NCI-H748 treated with DMSO at 0.1 percent for 48 hours (cell line): ENCODE measurements at places on chromosomes 1 and 21.

DNA sequence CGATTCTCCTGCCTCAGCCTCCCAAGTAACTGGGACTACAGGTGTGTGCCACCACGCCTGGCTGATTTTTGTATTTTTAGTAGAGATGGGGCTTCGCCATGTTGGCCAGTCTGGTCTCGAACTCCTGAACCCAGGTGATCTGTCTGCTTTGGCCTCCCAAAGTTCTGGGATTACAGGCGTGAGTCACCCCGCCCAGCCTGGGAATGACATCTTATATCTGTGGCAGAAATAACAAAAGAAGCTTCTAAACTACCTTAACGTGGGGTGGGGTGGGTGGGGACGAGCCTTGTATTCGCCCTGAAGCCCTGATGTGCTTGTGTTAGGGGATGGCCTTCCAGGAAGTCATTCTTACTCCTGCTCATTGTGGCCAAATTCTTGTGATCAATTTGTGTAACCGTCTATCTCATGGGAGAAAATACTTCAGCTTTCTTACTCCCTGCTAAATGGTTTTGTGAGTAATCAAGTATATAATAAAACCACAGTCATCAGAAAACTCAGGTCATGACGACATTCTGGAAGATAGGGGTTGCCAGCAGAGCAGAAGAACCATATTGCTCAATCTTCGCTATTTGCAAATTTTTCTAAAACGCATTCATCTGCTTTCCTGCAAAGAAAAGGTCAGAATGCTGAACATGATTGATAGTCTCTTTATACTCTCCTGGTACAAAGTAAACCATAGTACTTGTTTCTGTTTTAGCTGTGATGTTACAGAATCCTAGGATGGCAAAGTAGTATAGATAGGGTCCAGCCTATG lies 63.2 kb downstream of the DIRAS3 start:
- DNase-seq = no peak

GRCh38 chr1:24878045-24878444 lies 52.0 kb downstream of the RUNX3 start:
- no peak for DNase-seq

- DNase-seq = no peak
Measured at GRCh38 chr21:39208624-39209333, 25.5 kb upstream of the PSMG1 start.

DNA sequence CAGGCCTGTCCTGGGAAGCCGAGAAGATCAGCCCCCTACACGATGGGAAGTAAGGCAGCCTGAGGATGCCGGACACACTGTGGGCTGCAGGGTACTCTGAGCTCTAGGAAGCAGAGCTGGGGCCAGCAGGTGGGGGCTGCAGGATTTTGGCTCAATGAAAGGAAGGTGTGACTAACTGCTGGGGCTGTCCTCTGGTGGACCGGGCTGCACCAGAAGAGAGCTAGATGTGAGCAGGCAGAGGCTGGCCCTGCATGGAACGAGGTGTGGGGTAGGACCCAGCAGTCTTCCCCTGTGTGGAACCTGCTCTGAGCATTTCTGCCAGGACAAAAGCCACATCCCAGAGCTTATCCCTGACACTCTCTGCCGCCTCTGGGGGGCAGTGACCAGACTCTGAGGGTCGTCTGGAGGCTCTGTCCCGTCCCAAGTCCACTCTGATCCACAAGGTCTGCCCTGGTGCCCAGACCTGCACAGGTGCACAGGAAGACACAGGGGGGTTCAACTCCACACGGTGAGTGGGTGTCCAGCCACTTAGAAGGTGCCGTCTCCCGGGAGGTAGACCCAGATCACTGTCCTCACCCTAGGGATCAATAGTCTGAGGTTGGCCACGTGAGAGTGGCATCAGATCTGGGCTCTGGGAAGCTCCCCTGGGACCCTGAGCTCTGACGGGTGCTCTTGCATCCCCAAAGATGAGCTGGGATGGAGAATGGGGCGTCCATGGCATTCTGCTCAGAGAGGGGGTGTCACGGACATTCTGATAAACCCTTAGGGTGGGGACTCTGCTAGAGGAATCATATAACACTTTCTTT lies 187.6 kb upstream of the VAMP3 start:
- no peak for DNase-seq

GRCh38 chr1:29364101-29364678 lies 127.9 kb downstream of the PTPRU start:
- no peak for DNase-seq

- DNase-seq = no peak
Measured at GRCh38 chr1:225700164-225700821, 47.4 kb upstream of the ENAH start.

GRCh38 chr1:178168536-178168935 lies 74.6 kb downstream of the RASAL2 start:
- no peak for DNase-seq

- no peak for DNase-seq
Measured at GRCh38 chr1:234769986-234770795, 160.2 kb upstream of the IRF2BP2 start.

DNA sequence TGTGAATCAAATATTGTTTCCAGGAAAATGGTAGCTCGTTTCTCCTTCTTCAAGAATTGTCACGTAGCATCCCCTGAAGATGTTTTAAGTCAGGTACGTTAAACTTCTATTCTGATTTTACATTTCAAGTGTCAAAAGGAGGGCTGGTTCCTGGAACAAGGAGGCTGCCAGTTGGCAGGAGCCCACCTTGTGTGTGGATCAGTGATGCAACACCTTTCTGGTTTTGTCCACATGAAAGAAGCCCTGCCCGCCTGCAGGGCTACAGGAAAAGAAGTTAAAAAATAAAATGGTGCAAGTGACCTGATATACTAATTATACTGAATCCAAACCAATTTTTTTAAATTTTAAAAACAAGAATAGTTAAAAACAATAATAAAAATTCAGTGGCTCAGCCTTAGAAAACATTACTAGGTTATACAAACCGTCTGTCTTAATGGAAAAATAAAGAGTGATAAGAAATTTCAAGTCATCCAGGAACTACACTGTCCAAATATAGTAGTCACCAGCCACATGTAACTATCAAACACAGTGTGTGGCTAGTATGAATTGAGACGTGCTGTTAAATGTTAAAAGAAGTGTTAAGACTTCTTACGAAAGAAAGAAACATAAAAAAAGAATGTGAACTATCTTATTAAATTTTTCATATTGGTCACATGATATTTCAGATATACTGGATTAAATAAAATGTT lies 123.1 kb downstream of the APP start:
- no peak for DNase-seq

- DNase-seq = no peak
Measured at GRCh38 chr1:46503421-46503820, 13.8 kb downstream of the DMBX1 start.

- no peak for DNase-seq
Measured at GRCh38 chr1:232974971-232975370, 24.6 kb downstream of the NTPCR start.

DNA sequence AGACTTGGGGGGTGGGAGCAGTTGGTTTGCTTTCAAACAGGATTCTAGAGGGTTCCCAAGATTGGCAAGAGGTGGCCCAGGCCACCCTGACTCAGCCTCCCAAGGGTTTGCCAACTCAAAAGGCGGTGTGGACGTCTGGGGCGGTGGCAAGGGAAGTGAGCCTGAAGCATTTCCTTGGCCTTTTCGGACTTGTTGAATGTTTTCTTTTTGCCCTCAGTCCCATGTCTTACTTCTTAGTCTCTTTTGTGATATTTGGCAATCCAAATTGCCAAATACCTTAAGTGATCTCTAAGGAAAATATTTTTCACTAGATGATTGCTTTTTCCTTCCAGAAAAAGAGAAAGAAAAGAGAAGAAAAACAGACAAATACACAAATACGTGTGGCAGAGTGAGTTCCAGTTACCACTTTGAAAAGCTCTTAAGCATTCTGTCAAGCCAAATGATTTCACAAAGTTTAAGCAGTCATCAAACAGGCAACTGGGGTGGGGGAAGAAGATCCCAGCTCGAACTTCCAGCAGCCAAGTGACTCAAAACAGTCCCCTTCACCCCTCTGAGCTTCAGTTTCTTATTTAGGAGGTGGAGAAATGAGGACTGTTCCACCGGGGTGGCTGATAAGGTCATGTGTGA lies 374.6 kb upstream of the USP24 start:
- DNase-seq = no peak

DNA sequence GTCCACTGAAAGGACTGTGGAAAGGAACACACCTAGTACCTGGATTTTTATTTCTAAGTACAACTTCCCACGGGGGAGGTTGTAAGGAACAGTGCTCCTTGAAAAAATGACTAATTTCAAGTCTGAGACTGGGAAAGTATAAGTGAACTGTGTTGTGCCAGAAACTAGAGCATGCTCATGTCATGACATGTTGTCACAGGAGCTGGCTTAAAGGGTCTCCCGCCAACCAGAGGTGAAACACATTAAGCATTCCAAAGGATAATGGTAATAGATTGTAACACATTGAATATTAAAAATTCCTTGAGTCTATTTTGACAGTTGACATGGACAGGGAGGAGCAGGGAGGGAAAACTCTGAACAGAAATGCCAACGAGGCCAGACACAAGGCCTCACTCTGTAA lies 6.3 kb downstream of the ATP2B4 start:
- no peak for DNase-seq

DNA sequence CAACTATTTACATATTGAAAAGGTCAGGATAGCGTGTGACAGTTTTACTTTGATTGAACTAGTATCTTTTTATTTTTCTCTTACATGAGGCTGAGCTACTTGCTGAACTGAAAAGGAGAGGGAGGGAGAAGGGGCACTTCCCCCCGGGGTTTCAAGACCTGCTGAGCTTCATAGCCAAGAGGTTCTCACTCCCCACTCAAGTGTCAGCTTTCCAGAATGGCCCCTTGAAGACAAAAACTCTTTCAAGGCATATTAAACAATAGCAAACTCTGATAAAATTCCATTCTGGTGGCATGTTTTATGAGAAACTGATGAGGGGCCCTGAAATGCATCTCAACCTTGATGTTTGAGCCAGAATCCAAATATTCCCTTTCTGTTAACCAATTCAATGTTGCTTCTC lies 143.0 kb downstream of the KAZN start:
- DNase-seq = no peak

DNA sequence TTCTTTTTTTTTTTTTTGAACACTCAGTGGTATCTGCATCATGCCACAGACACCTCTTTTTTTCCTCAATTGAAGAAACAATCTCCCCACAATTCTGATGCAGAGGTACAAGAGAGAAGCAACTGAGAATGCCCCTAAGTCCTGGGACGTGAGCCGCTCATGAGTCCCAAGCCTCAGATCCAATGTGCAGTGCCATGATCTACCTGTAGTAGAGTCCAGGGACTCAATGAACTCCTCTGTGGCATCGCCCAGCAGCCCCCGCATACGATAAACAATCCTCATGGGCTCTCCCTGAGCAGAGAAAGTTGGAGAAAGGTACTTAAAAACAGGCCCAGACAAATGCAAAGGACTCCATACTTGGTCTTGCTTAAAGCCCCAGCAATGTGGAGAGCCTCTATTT lies 113.1 kb downstream of the UBR4 start:
- no peak for DNase-seq

DNA sequence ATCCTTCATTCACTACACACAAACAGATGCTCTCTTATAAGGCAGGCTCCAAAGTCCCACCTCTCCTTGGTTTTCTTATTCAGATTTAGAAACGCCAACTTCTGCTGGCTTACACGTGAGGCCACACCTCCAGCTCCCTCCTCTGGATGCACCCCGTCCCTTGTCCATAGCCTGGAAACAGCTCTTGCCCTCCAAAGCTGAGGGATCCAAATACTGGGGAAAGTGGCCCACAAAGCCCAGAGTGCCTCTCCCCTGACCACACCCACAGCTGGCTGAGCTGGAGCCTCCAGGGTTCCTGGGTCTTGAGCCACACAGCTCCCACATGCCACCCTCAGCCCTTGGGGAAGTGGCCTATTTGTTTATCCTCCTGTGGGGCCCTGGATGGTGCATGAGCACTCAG lies 4.5 kb downstream of the LAD1 start:
- DNase-seq = no peak

DNA sequence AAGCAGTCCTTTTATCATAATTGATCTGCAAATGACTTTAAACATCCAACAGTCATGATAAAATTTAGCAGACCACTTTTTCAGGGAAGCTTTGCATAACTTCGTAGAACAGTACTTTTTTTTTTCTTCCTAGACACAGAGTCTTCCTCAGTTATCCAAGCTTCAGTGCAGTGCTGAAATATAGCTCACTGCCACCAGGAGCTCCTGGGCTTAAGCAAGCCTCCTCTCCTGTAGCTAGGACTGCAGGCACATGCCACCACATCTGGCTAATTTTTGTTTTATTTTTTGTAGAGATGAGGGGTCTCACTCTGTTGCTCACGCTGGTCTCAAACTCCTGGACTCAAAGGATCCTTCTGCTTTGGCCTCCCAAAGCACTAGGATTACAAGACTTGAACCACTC lies 3.8 kb downstream of the F13B start:
- no peak for DNase-seq

GRCh38 chr1:52032785-52033131 lies 852 bp downstream of the KTI12 start:
- DNase-seq = no peak

DNA sequence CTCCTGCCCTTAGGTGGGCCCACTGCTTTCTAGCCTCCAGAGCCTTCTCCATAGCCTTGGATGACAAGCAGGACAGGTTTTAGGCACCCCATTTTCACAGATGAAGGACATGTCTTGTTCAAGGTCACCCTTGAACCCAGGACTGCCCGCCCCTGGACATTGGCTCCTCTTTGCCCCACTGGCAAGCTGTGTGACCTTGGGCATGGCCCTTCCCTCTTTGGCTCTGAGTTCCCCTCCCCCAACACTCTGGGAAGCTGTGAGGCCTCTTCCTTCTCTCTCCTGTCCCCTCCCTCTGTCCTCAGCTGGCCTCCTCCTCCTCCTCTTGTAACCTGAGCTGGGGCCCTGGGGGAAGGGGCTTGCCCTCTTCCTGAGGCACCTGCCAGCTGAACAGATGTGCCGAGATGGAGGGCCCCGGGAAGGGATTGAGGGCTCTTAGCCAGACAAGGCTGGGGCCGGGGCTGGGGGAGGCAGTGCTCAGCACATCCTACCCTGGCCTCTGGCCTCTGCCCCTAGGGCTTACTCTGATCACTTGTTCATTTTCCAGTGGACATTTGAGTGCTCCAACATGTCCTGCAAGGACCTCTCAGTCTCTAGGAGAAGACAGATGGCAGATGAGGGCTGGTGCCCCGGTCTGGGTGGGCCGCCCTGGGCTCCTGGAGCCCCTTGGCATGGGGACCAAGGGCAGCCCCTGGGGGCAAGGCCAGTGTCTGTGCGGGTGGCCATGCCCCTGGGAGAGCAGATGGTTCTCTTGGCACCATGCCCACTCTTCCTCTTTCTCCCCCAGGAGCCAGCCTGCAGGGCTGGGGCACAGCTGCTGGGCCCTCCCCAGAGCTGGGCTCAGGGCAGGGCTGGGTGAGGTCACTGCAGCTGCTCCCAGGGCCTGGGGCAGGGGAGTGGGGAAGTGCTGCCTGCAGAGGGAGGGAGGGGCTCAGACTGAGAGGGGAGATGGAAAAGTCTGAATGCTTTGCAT lies 10.7 kb downstream of the FOXO6 start:
- DNase-seq = peak; percentile 100

DNA sequence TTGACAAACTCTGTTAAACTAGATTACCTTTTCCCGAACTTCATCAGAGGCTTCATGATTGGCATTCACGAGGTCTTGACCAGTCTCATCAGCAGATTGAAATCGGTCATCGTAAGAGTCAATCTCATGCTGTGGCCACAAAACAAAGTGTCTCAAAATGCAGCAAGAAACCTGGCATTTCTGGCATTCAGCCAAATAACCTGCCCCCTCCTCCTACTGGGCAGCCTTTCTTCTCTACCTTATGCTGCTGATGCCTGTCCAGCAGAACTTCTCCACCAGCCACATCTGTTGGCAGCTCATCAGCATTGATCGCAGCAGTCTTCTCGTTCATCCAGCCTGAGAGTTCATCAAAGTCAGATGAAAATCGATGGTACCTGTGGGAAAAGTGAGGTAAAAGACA lies 12.2 kb downstream of the SPTA1 start:
- DNase-seq = no peak
